Type B pancreatic cell (in vitro differentiated cells): ENCODE measurements at places on chromosomes 1 and 21. TPM values are rescaled to one million over a fixed set of nuclear protein-coding genes. Genes with fewer than 3 reads are reported as not detected.

- H3K4me1 ChIP-seq, result peaks cover 19% of the 10 kb centered on the region
- no peaks in the 10 kb centered on the region for H3K27me3 ChIP-seq
- no peak overlapping the region for H3K4me3 ChIP-seq
- no peak overlapping the region for H3K27ac ChIP-seq
- DNase-seq, result no peak
These were observed 56.9 kb downstream of the ADAMTS5 start for GRCh38 chr21:26909972-26910371.

- DNase-seq, result no peak
- H3K27me3 ChIP-seq, result peaks cover 17% of the 10 kb centered on the region
- H3K4me3 ChIP-seq, result no peak overlapping the region
- no peaks in the 10 kb centered on the region for H3K4me1 ChIP-seq
- no peaks in the 10 kb centered on the region for H3K36me3 ChIP-seq
These were observed 48.6 kb upstream of the COL6A1 start for GRCh38 chr21:45932922-45933502.

DNA sequence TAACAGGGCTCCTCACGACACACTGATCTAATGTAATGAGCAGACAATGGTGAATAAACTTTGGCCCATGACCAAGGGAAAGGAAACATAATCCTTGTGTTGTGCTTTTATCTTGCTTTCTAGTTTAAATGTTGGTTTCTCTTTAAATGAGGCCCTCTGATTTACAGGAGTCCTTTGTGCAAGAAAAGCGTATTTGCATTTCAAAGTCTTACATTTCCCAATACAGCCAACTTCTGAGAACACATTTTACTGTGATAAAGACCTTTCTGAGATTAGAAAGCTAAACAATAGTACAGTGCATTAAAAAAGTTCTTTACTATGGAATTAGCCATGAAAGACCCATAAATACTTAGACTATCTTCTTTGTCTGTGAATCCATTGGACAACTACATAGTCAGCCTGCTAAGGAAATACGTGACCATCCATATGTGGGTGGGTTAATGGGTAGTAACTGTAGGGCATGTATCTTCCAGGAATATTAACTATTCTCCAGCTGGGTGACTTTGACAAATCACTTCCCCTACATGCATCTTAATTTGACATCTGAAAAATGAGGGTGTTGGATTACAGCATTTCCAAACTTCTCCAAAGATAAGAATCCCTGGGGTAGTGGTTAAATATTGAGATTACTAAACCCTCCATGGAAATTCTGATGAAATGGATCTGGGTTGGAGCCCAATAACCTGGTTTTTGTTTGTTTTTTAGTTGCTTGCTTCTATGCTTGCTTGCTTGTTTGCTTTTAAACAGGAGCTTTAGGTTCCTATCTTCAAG, 50.3 kb upstream of the USP1 start:
- H3K4me1 ChIP-seq, result peaks cover 35% of the 10 kb centered on the region
- no peaks in the 10 kb centered on the region for H3K36me3 ChIP-seq
- H3K4me3 ChIP-seq, result no peak overlapping the region
- peaks cover 10% of the 10 kb centered on the region for H3K27me3 ChIP-seq
- DNase-seq, result no peak
- H3K27ac ChIP-seq, result peak overlapping the region; percentile 56

GRCh38 chr1:167093846-167094516, at the start of gene STYXL2:
Gene STYXL2 (plus strand): TSS chr1:167094075. CDS start chr1:167094850, 775 bp downstream.
- H3K27ac ChIP-seq, result no peak within 1 kb of the TSS
- no peak for DNase-seq
- no peak within 1 kb of the TSS for H3K4me3 ChIP-seq
- H3K36me3 ChIP-seq, result no peaks in the 10 kb centered on the region

IFFO2 gene
- 11.3 and 14.7 TPM in 2 replicates for total RNA-seq

GRCh38 chr1:8427986-8428385, 110.1 kb downstream of the SLC45A1 start:
- H3K27me3 ChIP-seq, result no peaks in the 10 kb centered on the region
- H3K27ac ChIP-seq, result no peak overlapping the region
- DNase-seq, result no peak
- no peak overlapping the region for H3K4me3 ChIP-seq

DTL gene
- 11.9 and 38.5 TPM in 2 replicates for total RNA-seq

DNA sequence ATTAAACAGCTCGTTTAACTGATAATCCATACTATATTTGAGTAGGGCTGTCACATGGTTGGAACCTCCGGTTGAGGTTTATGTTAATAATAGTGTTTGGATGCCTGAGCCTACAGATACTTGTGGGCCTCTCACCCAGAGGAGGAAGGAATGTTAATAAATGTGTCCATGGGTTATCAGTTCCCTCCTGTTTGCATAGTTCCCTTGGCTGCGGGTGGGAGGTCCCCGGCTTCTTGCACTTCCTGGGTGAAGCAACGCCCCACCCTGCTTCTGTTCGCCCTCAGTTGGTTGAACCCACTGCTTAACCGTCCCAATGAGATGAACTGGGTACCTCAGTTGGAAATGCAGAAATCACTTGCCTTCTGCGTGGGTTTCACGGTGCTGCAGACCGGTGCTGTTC, 23.6 kb upstream of the GBP1 start:
- H3K4me1 ChIP-seq, result no peaks in the 10 kb centered on the region
- H3K27me3 ChIP-seq, result no peaks in the 10 kb centered on the region
- H3K27ac ChIP-seq, result no peak overlapping the region
- H3K4me3 ChIP-seq, result no peak overlapping the region
- no peaks in the 10 kb centered on the region for H3K36me3 ChIP-seq

LCE3A gene
- not detected in 2 replicates for total RNA-seq

DNA sequence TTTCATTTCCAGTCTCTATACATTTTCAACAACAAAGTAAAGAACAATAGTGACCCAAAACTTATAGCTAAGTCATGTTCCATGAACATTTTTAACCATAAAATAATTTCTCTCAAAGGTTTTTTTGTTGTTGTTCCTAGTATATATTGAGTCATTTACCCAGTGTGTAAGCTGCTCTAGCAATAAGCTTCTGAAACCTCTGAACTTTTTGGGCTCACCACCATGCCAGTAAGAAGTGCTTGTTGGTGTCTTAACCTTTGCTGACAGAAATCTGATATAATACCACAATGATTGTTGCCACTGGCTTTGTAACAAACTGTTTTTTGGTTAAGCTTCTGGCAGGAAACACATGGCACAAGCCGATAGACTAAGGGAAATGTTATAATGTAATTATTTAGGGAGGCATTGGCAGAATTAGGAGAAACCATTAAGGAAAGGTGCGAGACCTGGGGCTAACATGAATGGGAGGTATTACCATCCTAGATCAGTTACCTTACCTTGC, 52.6 kb upstream of the UBE2U start:
- H3K4me3 ChIP-seq, result no peak overlapping the region
- H3K36me3 ChIP-seq, result peaks cover 21% of the 10 kb centered on the region
- peaks cover 6% of the 10 kb centered on the region for H3K4me1 ChIP-seq

GRCh38 chr1:231590453-231591198, 36.0 kb upstream of the DISC1 start:
- no peak for DNase-seq
- no peaks in the 10 kb centered on the region for H3K36me3 ChIP-seq
- peaks cover 3% of the 10 kb centered on the region for H3K27me3 ChIP-seq
- peaks cover 11% of the 10 kb centered on the region for H3K4me1 ChIP-seq

GRCh38 chr1:15523104-15524020, 653 bp downstream of the CASP9 start:
- H3K27me3 ChIP-seq, result no peaks in the 10 kb centered on the region
- DNase-seq, result no peak
- peak overlapping the region; percentile 98 for H3K27ac ChIP-seq
- no peaks in the 10 kb centered on the region for H3K36me3 ChIP-seq
- H3K4me3 ChIP-seq, result peak overlapping the region; percentile 93

GSTM5 gene
- 0.17 and 0.52 TPM in 2 replicates for total RNA-seq

GRCh38 chr1:221598122-221598521, 143.8 kb downstream of the DUSP10 start:
- no peaks in the 10 kb centered on the region for H3K36me3 ChIP-seq
- no peak overlapping the region for H3K4me3 ChIP-seq
- H3K4me1 ChIP-seq, result peaks cover 4% of the 10 kb centered on the region
- DNase-seq, result no peak

- H3K27ac ChIP-seq, result no peak overlapping the region
- H3K27me3 ChIP-seq, result no peaks in the 10 kb centered on the region
- DNase-seq, result no peak
- no peaks in the 10 kb centered on the region for H3K4me1 ChIP-seq
These were observed 1237.5 kb downstream of the MRPL39 start for GRCh38 chr21:24369746-24370145.

- H3K27me3 ChIP-seq, result no peaks in the 10 kb centered on the region
- H3K36me3 ChIP-seq, result no peaks in the 10 kb centered on the region
- DNase-seq, result no peak
- H3K27ac ChIP-seq, result no peak overlapping the region
- no peaks in the 10 kb centered on the region for H3K4me1 ChIP-seq
These were observed 25.8 kb downstream of the EXOC8 start for GRCh38 chr1:231311720-231312431.

SCCPDH gene
- total RNA-seq, result 18.1 and 34.1 TPM in 2 replicates

GRCh38 chr1:1406821-1407635, at the start of gene MRPL20:
Gene MRPL20 (minus strand): TSS chr1:1407293. CDS start chr1:1407217, 76 bp downstream.
- peak within 1 kb of the TSS; percentile 95 for H3K4me3 ChIP-seq
- no peaks in the 10 kb centered on the region for H3K27me3 ChIP-seq
- peak within 1 kb of the TSS; percentile 84 for H3K27ac ChIP-seq
- peak; percentile 94 for DNase-seq
- peaks cover 10% of the 10 kb centered on the region for H3K36me3 ChIP-seq

GRCh38 chr1:169305948-169306347, 61.6 kb downstream of the NME7 start:
- peaks cover 13% of the 10 kb centered on the region for H3K4me1 ChIP-seq
- peaks cover 27% of the 10 kb centered on the region for H3K36me3 ChIP-seq
- no peak for DNase-seq

- H3K36me3 ChIP-seq, result peaks cover 4% of the 10 kb centered on the region
- no peak overlapping the region for H3K27ac ChIP-seq
- no peaks in the 10 kb centered on the region for H3K27me3 ChIP-seq
These were observed 151.1 kb downstream of the LYPLAL1 start for GRCh38 chr1:219324629-219325367.

- peak overlapping the region; percentile 98 for H3K27ac ChIP-seq
- peak overlapping the region; percentile 99 for H3K4me3 ChIP-seq
- H3K36me3 ChIP-seq, result peaks cover 5% of the 10 kb centered on the region
- H3K27me3 ChIP-seq, result no peaks in the 10 kb centered on the region
These were observed 2.2 kb downstream of the SLC19A2 start for GRCh38 chr1:169483500-169483966.

GRCh38 chr21:39182484-39183271, 573 bp downstream of the PSMG1 start:
- no peak for DNase-seq
- H3K27me3 ChIP-seq, result no peaks in the 10 kb centered on the region
- peaks cover 34% of the 10 kb centered on the region for H3K4me1 ChIP-seq
- H3K36me3 ChIP-seq, result peaks cover 26% of the 10 kb centered on the region

DNA sequence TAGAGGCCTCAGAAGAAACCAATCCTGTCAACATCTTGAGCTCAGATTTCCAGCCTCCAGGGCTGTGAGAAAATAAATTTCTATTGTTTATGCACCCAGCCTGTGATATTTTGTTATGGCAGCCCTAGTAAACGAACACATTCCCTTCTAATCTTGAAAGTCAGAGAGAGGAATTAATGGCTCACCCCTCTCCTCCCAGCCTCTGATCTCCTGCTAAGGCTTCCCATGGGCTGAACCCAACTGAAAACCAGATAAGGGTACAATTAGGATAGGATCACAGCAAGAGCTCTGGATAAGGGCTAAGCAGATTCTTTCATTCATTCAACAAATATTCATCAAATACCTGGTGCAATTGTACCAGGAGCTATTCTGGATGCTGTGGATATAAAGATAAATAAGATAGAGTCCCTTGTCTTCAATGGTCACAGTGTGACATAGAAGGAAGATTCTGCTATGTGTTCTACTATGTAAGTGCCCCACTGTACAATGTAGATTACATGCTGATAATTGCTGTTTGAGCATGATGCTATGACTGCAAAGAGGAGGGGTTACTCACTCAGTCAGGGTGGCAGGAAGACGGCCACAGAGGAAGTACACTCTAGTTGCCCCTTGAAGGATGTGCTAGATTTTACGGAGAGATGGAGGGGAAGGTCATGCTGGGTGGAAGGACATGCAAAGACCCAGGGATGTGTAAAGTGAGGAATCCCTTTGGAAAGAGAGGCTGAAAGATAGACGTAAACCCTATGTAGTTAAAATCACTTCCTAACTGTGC, 203.3 kb upstream of the JUN start:
- no peak for DNase-seq
- no peak overlapping the region for H3K4me3 ChIP-seq

GRCh38 chr1:193060938-193061337, 1.5 kb downstream of the RO60 start:
- H3K4me3 ChIP-seq, result peak overlapping the region; percentile 98
- H3K27me3 ChIP-seq, result no peaks in the 10 kb centered on the region
- peaks cover 24% of the 10 kb centered on the region for H3K4me1 ChIP-seq
- DNase-seq, result no peak

DNA sequence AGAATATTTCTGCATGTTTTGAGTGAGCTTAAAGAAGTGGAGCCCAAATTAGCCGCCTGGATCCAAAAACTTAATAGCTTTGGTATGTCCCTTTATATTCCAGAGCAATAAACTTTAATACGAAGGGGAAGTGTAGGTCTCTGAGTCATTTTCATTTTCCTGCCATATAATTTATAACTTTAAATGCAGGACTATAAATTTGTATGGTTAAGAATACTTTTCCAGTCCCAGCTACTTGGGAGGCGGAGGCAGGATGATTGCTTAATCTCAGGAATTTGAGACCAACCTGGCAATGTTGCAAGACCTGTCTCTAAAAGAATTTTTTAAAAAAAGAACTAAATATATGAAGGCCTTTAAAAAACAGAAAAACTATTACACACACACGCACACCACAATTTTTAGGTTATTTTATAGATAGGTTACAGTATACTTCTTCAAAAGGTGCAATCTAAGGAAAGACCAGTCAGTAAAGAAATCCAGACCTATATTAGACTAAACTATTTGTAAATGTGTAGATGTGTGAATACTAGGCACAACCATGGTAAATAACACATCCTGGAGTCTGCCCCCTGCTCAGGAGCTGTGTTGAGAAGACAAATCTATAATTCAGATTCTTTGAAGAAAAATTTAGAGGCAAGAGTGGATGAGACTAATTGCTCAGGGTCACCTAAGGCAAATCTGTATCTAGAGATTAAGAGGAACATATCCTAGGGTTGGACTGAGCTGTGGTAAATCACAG, 80.3 kb downstream of the TTC3 start:
- peak overlapping the region; percentile 25 for H3K4me3 ChIP-seq
- H3K36me3 ChIP-seq, result peaks cover 35% of the 10 kb centered on the region
- no peak for DNase-seq
